Esophagus mucosa (tissue), 1 donor: ENCODE measurements at places on chromosomes 1 and 21. TPM values are rescaled to one million over a fixed set of nuclear protein-coding genes. Genes with fewer than 3 reads are reported as not detected.

The STPG1 gene
- 8.0 TPM for total RNA-seq

The NUF2 gene
- 8.6 TPM for total RNA-seq

The CHI3L2 gene
- 7.7 TPM for total RNA-seq

The GUCA2A gene
- total RNA-seq = not detected

The SPATA45 gene
- not detected for total RNA-seq
